MV-4-11 (cell line): ENCODE measurements at places on chromosomes 7 and 10.

GRCh38 chr7:55965100-55965470, 700 bp downstream of the NIPSNAP2 start:
- DNase-seq, result no peak

DNA sequence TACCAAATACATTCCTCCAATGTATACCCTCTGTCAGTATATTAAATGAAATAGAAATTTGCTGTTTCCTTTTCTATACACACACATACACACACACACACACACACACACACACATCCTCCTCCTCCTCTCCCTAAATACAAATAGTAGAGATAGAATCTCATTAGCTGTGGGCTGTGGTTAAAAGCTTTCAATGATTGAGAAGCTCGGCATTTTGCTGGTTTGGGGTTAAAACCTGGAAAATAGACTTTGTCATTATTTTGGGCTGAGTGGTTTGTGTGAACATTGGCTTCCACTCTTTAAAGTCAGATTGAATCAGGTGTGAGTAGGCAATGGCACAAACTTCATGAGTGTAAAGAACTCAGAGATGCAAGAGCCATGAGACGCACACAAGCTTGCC, 596.0 kb downstream of the XPNPEP1 start:
- DNase-seq, result no peak

DNA sequence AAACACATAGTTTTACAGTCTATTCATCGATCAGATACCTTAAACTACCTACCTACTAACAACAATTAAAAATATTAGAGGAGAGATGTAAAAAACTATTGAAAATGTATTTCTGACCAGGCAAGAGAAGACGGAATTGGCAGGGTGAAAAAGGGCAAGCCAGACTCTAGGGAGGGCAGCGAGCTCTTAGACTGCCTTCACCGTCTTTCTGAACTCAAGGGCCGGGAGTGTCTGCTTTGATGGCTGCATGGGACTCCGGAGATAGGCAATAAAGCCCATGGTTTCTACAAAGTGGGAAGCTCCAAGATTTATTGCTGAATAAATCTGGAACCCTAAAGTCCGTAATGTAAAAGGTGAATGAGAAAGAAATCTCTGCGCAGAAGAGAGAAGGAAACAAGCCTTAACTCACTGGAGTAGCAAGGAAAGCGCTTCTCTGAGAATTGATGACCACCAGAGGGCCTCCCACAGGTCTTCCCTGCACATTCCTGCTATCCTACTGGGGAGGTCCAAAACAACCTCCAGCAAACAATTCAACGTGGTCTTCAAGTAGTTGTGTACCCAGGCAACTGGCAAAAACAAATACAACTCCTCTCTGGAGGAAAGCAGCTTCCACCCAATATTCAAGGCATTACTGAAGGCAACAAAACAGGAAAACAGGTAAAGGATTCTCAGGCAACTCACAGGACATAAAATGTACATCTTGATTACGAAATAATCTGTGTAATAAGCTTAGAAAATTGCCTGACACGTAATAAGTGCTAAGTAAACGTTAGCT, 181.3 kb downstream of the SDK1 start:
- no peak for DNase-seq

GRCh38 chr10:22646388-22646853, 68.0 kb downstream of the PIP4K2A start:
- no peak for DNase-seq

DNA sequence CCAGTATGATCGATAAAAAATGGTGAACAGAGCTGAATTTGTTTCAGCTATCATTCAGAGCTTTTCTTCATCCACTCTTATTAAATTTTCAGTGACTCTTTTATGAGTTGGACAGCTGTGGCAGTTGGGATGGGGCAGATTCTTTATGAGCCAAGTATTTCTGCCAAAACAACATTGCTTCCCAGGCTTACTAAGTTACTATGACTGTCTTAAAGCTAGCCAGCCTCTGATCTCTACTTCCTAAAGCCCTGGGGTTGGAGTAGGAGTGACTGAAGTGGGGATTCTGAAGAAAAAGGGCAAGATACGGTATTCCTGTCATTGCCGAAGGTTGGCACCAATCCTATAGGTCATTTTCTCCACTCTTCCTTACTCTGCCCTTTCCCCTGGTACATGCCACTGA, 12.7 kb downstream of the RPP30 start:
- no peak for DNase-seq

DNA sequence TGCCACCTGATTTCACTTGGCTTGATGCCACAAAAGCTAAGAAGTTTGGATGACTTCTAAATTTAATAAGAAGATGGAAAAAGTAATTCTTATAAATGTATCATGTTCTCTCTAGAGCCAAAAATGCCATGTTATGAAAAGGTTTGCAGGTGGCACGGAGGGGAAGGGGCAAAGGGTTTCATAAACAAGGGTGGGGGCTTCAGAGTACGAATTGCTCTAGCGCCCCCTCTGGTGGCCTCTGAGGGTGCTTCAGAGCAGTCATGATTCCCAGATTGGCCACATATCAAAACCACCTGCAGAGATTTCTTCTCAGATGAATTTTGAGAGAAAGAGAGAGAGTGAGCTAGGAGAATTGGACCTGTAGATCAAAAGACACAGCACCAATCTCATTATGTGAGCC, 208.6 kb upstream of the YAE1 start:
- DNase-seq, result no peak

DNA sequence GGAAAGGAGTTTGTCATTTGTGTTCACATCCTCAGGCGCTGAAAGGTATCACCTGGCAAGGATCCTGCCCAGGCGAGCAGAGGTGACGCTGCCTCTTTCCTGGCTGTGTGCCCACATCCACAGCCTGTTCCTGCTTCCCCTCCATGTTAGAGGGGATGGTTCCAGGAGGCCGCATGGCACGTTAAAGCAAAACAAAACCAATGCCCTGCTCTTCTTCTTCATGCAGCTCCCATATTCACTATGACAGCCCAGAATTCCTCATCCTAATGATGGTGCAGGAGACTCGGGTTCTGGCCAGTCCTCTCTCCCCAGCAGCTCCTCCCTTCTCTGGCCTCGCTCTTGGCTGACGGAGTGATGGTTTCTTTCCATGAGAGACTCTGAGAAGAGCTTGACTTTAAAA, 678.5 kb upstream of the ANKRD30A start:
- no peak for DNase-seq

DNA sequence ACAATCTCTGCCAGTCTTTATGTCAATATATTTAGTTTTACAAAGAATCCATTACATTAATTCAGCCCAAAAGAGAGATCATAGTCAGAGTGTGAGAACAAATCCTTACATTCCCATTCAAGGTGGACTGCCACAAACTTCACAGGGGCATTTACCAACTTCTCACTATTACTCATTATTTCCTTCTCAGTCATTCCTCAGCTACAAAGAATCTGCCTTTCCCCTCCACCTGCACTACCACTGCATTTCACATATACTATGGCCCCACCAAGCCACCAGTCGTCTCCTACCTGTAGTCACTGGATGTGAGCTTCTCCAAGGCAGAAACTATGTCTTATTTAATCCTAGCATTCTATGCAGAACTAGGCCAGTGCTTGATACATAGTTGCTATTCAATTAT, 94.3 kb downstream of the USP6NL start:
- DNase-seq, result no peak

GRCh38 chr7:29269935-29270334, 75.4 kb downstream of the CHN2 start:
- no peak for DNase-seq

DNA sequence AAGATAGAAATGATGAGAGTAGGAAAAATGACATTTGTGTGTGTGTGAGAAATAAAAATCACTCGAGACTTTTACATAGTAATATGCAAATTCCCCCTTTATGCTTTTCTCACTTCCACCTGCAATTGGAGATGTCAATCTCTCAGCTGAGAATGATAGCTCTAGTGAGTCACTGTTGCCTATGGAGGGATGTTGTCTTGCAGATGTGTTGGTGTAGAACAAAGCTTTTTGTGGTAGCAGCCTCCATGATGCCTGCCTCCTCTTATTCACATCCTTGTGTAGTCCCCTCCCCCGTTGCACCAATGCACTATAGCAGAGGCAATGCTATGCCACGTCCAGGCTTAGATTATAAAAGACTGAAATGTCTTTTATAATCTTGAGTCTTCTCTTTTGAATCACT, 33.8 kb downstream of the SPAG6 start:
- no peak for DNase-seq

DNA sequence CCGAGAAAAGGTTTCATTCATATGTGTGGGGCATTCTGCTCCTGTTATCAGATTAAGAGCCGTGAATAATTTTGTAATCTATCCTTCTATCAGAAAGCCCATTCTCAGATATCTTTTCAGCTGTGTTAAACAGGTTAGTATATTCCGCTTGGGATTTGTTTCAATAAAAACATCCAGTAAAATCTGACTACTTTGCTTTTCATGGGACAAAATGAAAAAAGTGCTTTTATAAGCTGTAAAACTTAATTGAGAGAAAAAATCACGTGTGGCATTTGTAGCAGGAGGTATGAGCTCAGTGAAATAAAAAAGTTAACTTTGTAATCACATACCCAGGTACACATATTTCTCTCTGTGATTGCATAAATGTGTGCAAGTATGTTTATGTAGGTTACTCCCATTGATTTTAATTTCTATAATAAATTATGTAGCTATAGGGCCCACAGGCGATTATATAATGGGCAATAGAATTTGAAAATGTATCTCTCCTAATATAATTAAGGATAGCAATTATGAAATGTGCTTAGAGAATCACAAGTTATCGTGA, 3.9 kb downstream of the MET start:
- no peak for DNase-seq

DNA sequence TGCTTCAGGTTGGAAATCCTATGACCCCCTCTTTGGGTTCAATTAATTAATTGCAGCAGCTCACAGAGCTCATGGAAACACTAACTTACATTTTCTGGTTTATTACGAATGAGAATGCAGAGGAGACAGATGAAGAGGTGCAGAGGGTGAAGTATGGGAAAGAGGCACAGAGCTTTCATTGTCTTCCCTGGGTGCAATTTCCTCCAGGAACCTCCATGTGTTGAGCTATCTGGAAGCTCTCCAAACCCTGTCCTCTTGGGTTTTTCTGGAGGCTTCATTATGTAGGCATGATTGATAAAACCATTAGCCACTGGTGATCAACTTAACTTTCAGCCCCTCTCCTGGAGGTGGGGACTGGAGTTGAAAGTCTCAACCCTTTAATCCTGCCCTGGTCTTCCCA, 133.0 kb upstream of the AUTS2 start:
- no peak for DNase-seq

DNA sequence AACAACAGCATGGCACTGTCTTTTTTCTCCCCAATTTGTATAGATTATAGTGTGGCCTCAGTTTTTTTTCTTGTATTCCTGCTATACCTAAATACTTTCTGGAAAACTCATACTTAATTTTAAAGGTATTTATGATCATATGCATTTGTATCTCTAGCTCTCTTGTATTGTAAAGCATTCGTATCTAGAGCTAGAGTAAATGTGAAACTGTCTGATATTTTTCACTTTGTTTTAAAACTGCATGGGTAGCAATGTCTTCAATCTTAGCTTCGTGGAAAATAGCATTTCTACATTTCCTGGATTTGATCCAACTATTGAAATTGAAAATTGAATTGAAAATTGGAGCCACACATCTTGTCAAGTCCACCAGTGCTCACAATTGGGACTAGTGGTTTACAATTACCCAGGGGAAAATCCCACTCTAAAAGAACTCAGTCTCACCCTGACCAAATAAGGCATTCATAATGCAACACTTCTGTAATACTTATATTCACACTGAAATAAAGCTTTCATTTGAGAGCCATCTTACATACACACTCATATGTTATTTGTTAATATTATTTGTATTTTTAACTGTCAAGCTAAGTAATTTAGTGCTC, 51.3 kb upstream of the KLF6 start:
- no peak for DNase-seq

DNA sequence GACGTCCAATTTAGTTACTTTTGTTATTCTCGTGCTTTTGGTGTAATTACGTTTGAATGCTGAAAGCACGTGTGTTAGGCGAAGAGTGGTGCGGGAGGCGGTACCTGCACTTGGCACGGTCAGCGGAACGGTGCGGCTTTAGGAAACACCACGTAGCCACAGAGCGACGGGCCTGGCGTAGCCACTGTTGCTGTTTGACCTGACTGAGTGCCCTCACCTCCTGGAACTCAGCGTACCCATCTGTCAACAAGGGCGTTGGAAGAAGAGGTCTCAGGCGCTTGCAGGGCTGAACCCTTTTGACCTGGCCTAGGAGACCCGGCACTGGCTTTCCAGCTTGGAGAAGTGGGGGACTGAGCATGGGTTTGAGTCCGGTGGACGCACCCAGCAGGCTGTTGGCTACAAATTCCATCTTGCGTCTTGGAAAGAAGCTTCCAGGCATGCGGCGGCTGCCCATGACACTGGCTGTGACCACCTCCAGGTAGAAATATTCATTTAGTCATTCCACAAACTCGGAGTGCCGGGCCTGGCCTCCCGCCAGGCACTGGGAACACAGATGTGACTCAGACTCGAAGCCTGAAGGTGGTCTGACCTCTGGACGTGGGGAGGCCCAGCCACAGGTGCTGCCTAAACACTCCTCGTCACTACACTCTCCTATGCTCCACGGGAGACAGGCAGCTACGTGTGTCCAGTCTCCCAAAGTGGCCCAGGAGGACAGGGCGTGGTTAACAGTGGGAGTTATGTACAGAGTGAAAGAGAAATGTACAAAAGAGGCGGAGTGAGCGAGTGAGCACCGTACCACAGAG, 22.2 kb downstream of the FAM20C start:
- DNase-seq, result no peak

DNA sequence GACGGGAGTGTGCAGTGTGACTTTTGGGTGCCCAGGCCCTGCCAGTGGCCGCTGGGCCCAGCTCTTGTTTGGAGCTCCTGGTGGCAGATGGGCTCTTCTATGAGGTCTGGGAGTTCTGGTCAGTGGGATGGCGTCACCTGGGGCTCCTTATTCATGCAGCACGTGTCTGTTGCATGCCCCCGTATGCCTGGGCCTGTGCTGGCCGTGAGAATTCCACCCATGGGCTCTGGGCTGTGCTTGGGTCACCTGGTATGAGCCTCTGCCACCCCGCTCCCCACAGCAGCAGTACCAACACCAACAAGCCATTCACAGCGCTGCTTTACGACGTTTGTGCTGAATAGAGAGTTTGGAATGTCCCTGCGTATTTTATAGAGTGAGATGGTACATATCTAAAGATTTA, 27.1 kb downstream of the INPP5A start:
- DNase-seq, result no peak

DNA sequence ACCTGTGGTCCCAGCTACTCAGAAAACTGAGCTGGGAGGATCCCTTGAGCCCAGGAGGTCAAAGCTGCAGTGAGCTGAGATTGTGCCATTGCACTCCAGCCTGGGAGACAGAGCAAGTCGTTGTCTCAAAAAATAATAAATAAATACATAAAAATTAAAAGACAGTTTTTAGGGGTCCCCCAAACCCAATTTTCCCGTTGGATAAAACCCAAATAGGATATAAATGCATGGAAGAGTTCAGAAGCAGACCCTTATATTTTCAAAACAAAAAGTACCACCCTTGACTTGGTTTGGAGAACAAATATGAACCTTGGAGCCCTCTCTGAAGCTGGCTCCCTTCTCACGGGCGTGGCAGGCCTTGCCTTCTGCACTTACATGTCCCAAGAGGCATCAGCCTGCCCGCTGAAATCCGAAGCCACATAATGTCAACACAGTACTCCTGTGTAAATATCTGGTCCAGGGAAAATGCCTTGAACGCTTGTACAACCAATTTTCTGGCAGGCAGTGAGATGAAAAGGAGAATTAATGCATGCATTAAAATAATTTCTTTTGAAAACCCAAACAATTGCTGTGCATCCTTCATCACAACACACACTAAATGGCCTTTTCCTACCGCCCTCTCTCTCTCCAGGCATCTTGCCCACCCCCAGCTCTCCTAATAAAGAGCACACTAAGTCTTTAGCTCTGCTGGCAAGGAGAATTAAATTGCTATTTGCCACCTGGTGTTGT, 46.4 kb upstream of the PARD3 start:
- DNase-seq, result no peak
